ENCODE measurements at places on chromosomes 1 and 21.

GRCh38 chr1:74396933-74397332 is 115.5 kb downstream of the LRRC53 start:
- DNase-seq, result no peak

DNA sequence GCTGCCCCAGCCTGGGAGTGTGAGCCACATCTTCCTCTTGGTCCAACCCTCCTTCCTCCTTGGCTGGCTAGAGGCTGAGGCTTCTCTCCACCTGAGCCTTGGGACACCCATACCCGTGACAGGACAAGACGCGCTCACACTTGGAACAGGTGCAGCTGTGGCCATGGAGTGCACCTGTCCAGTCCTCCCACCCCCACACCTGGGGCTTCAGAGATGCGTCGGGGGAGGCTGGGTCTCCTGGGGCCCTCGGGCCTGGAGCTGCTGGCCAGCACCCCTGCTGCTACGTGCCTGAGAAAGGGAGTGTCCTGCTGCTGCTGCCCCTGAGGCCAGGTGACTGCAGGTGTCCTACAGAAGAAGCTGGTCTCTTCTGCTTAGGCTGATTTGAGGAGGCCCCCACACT is 37.0 kb upstream of the TMEM52 start:
- no peak for DNase-seq

- no peak for DNase-seq
These were observed 49.9 kb downstream of the UMODL1 start for GRCh38 chr21:42120903-42121535.

DNA sequence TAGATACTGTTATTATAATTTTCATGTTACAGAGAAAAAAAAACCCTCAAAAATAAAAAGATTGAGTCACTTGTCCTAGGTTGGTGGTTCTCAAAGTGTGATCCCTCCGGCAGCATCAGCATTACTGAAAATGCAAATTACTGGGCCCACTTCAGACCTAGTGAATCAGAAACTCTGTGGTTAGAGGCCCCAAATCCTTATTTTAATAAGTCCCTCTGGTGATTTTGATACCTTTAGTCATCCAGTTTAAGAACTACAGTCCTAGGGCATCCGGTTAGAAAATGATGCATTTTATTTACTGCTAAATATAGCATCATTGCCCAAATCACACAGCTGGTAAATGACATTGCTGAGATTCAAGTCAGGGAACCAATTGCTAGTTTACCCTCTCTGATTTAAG is 203.7 kb upstream of the RUNX1 start:
- peak; percentile 18 for DNase-seq

- no peak for DNase-seq
These were observed 201.6 kb upstream of the PLXNA2 start for GRCh38 chr1:208445758-208446203.

DNA sequence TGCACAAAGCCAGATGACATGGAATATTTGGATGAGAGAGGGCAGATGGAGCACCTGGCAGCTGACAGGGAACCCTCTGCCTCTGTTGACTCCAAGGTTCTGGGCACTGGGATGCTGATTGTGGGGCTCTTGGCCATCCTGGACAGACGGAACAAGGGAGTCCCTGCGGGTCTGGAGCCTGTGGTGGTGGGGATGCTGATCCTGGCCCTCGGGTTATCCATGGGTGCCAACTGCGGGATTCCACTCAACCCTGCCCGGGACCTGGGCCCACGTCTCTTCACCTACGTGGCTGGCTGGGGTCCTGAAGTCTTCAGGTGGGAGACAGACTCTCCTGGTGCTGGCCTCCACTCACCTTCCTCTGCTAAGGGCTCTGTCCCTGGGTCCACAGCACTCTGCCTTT is 1.8 kb upstream of the ATP8B2 start:
- DNase-seq, result no peak

DNA sequence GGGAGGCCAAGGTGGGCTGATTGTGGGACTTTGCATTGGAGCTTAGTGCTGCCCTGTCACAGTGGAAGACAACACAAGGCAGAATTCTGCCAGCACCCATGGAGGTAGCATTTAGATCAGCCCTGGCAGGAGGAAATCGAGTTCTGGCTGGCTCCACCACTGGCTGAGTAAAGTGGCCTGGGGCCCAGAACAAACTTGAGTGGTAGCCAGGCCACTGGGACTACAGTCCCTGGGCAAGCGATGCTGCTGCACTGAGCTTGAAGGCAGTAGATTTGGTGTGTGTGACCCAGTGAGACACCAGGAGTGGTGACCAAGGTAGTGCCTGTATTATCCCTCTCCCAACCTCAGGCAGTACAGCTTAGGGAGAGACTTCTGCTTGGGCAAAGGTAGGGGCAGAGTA is 22.5 kb upstream of the UHMK1 start:
- no peak for DNase-seq

- no peak for DNase-seq
These were observed 77.1 kb upstream of the HOOK1 start for GRCh38 chr1:59737638-59738037.

- DNase-seq, result no peak
These were observed 921 bp upstream of the MIB2 start for GRCh38 chr1:1614204-1614953.
